ENCODE measurements at places on chromosomes 2 and 18. TPM values are rescaled to one million over a fixed set of nuclear protein-coding genes. Genes with fewer than 3 reads are reported as not detected.

The CFAP65 gene
- not detected for total RNA-seq

The CYRIA gene
- 2.9 TPM for total RNA-seq

The CDK5R2 gene
- total RNA-seq, result not detected

The MYO7B gene
- total RNA-seq, result 0.18 TPM

The UCN gene
- total RNA-seq, result 4.5 TPM

The KIF5C gene
- total RNA-seq, result 0.16 TPM

The HOXD12 gene
- not detected for total RNA-seq

The NYAP2 gene
- total RNA-seq, result not detected

The CCDC141 gene
- total RNA-seq, result not detected

The BOK gene
- total RNA-seq, result 78.2 TPM

The KCNJ3 gene
- total RNA-seq, result not detected

The CHRNA1 gene
- not detected for total RNA-seq

The RFTN2 gene
- 0.72 TPM for total RNA-seq

The CNTNAP5 gene
- not detected for total RNA-seq

The CFC1 gene
- total RNA-seq, result not detected

The ABCB6 gene
- 46.0 TPM for total RNA-seq

The NT5C1B gene
- not detected for total RNA-seq

The POTEI gene
- not detected for total RNA-seq

The XDH gene
- total RNA-seq, result not detected

The SLC4A5 gene
- 0.16 TPM for total RNA-seq

The LINC00305 gene
- total RNA-seq, result not detected

The MC4R gene
- not detected for total RNA-seq

The SCYGR6 gene
- not detected for total RNA-seq

The AQP12A gene
- total RNA-seq, result not detected

The SIX2 gene
- total RNA-seq, result 19.1 TPM
